ENCODE measurements at places on chromosomes 12 and 14.

GRCh38 chr12:42924482-42924881, 334.9 kb upstream of the PRICKLE1 start:
- DNase-seq: no peak

DNA sequence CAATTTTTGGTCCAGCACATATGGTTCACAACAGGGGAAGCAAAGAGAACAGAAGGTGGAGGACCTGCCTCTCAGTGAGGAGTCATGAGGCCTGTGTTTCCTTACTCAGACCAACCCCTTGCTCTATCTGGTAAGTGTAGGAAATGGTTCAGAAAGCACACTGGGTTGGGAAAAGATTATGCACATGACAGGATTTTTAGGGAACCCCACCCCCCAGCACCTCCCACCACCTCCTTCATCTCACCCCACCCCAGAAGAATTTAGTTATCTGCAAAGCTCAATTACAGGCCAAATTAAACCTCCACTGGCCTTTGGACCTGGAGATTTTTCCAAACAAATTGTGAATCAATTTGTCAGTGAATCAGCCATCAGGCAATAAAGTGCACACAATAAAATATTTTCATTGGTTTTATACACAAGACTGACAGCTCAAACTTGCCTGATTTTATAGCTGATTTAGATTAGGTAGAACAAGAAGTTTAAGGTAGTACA, 132.8 kb downstream of the DACT1 start:
- DNase-seq: no peak

- no peak for DNase-seq
These were observed 648 bp downstream of the ERP27 start for GRCh38 chr12:14937689-14938088.

- DNase-seq: peak; percentile 91
These were observed 6.4 kb upstream of the TC2N start for GRCh38 chr14:91873471-91874415.

DNA sequence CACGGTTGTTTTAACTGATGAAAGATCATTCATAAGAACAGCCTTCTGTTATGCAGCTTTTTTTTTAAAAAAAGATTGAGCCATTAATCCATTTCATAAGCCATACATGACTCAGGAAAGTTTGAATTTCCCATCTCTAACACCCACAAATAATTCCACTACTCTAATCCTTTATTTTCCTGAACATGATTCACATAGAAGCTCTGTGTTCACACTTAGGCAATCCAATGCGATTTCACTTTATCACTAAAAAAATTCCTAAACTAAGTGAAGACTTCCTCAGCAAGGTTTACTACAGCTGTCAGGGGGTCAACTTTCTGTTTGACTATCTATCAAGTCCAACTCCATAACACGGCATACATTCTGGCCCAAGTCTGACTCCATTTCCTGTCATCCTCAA, 25.9 kb downstream of the PKP2 start:
- DNase-seq: no peak

DNA sequence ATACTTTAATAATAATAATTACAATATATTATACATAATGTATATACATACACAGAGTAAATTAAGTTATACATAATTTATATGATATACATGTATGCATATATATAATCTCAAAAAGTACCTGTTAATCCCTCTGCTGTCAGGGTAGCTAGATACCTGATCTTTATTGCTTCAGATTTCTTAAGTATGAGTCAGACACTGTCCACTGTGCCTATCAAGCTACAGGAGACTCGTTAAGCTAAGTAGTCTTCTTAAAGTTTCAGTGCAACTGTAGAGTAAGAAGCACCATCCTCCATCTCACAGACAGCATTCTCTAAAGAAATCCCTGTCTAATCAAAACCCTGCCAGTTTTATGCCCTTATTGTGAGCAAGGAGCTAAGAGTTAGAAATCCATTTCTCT, 428.7 kb downstream of the RERGL start:
- DNase-seq: no peak

GRCh38 chr14:101879529-101880336, 84.6 kb upstream of the DYNC1H1 start:
- no peak for DNase-seq

DNA sequence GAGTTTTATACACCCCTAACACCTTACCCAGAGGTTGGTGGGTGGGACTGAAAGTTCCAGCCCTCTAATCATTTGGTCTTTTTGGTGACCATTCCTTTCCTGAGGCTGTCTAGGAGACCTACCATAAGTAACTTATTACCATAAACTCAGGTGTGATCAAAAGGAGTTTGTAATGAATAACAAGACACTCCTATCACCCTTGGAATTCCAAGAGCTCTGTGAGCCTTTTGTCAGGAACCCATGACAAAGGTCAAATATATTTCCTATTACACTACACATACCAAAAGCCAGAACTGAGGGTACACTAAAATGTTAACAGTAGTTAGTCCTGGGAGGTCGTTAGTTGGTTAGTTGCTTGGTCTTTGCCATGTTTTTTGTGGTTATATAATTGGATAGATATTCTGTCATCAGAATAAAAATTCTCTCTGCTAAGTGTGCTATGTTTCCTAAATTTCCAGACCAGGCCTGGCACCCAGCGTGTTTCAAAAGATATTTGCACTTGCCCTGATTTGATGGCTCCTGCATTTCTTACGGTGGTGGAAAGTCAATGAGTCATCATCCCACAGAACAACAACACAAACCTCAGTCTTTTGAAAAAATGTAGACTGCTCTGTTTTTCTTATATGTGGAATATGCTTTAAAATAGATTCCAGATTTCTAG, 27.0 kb upstream of the AKAP5 start:
- no peak for DNase-seq

DNA sequence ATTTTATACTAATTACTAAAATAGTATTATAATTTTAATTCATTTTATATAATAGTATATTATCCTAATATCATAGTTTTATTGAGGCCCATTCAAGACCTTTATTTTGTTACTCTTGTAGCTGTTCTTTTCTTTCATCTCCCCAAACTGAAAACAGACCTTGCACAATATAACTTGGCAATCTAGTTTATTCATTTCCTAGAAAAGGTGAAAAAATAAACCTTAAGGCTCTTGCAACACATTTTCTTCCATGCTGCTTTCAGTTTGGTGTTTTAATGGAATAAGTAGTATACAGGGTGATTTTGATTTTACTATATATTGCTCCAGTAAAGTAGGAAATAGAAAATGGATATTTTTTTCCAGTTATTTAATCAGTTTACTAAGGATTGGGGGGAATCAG, 174.0 kb downstream of the SLC2A13 start:
- no peak for DNase-seq

DNA sequence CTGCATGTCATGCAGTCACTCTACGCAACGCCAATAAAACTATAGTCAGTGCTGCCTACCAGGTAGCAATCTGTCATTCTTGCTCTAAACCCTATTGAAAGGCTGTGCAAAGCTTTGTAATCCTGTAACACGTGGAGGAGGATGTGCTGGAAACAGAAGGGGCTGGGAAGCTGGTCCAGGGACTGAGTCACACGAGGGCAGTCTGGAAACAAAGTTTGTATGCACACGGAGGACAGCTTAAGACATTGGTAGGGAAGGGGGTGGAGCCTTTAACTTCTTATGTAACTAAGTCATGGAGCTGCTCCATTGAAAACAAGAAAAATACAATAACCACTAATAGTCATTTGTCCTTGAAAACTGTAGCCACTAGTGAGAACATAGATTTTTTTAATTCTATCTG, 128.0 kb downstream of the BCAT1 start:
- no peak for DNase-seq

DNA sequence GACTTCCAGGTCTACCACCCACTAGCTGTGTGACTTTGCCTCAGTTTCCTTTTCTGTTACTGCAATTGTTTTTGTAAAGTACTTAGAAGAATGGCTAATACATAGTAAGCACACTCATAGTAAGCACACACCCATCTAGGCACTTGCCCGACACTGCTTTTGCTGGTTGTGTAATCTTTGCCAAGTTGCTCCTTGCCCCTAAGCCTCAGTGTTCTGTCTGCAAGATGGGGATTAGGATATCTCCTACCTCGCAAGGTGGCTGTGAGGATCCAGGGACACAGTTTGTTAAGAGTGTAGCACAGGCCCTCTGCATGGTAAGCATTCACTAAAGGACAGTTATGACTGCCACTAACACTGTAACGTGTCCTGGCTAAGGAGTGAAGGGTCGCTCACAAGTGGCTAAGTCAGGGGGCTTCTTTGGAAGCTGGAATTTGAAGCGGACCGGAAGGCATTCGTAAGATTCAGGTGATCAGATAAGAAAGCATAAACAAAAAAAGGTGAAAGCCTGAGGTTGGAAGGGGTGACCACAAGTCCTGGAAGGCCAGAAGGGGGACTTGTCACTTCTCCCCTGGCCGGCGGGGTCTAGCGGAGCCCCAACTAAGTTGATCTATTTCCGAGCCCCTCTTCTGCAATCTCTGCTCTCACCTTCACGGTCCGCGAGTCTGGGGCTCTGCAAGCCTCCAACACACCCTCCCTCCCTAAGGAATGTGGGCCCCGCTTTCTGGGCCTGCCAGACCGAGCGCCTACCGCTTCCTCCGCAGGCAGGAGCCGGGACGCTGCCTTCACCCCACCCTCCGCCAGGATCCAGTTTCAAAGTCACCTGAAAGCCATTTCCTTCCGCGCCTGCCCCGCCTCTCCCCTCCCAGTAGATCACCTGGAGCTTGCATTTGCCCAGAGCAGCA, 1.5 kb upstream of the PLEKHG3 start:
- peak; percentile 43 for DNase-seq
